Right kidney (tissue), 9 donors: ENCODE measurements at places on chromosomes 2 and 18.

DNA sequence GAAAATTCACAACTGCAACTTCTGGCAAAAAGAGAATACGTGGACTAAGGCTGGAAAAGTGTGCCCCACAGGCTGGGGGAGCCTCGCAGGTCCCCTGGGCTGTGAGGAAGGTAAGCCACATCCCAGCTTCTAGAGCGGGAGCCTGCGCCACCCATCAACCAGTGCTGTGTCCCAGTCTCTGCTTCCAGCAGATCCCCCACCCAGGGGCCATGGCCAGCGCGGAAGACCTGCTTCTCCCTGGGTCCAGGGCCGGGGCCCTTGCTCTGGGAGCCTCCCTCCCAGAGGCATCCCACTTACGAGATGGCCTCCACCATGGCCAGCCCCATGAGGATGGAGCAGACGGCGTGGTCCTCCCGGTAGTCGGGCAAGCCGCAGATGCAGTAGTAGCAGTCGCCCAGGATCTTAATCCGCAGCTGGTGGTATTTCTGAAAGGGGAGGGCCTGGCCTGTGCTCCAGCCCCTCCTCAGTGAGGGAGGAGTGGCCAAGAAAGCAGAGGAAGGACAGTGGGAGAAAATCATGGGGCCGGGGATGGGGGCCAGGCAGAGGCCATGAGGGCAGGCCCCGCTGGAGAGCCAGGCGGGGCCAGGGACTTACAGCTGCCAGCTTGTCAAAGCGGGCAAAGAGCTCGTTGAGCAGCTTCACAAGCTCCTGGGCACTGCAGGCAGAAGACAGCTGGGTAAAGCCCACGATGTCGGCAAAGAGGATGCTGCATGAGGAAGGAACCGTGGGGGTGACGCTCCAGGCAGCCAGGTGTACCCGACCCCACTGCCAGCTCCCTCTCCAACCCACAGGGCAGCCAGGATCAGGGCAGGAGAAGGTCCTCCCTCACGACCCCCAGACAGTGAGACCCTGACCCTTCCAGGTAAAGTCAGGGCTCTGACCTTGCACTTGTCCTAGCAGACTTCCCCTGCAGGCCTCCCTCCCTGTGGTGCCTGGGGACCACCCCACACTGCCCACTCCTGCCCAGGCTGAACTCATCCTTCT lies 48.0 kb downstream of the CENPO start:
- DNase-seq = no peak

GRCh38 chr18:49114556-49114955 lies 163.8 kb upstream of the SMAD7 start:
- no peak for DNase-seq

DNA sequence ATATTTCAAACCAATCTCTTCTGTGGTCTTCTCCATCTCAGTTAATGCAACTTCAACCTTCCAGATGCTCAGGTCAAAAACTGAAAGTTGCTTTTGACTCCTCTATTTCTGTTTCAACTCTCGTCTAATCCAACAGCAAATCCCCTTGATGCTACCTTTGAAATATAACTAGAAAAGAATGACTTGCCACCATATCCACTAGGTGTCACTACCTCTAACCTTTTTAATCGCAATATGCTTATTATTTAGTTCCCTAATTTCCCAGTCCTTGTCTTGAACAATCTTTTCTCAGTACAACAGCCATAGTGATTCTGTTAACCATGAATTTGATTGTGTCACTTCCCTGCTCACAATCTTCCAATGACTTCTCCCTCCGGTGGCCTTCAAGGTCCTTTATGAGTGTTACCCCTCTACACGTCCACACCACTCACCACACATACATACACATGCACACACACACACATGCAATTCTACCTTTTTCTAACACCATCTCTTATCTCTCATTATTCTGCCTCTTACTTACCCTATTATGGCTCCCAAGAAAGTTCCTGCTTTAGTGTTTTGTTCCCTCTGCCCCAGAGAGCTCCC lies 245.5 kb upstream of the KCNJ3 start:
- no peak for DNase-seq

- no peak for DNase-seq
Measured at GRCh38 chr18:64019922-64020756, 50.3 kb downstream of the SERPINB8 start.

DNA sequence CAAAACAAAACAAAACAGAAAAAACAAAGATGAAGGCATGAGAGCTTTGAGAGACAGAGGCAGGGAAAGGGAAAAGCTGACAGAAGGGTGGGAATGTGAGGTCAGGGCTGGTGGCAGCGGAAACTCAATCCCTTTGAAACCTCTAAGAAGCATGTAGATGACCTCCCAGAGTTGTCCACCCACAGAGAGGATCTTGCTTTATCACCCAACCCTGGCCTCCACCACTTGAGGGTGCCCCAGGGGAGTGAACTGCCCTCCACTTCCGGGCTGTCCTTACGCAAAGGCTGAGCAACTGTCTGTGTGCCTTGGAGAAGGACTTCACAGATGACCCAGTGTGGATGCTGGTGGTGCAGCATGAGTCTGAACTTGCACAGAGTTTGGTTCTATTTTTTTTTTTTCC lies 26.7 kb downstream of the PDCL3 start:
- DNase-seq = no peak

DNA sequence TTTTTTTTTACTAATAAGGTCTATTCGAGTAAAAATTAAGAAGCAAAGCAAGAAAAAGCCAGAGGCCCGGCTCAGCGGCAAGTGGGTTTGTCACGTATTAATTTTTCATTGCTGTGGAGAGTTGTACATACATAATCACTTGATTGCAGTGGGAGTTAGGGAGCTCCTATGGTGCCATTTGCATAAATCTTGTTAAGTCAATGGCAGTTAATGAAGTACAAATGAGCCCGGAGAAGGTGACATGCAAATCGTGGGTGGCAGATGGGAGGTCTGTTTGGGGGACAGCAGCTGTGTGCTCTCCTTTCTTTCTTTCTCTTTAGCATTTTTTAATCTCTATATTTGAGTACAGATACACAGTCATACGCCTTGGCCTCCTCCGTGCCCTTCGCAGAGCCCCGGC lies 317.0 kb downstream of the AGAP1 start:
- DNase-seq = no peak
